ENCODE measurements at places on chromosomes 12 and 14. TPM values are rescaled to one million over a fixed set of nuclear protein-coding genes. Genes with fewer than 3 reads are reported as not detected.

GRCh38 chr12:59472273-59472672 is 123.6 kb upstream of the SLC16A7 start:
- DNase-seq = no peak

DNA sequence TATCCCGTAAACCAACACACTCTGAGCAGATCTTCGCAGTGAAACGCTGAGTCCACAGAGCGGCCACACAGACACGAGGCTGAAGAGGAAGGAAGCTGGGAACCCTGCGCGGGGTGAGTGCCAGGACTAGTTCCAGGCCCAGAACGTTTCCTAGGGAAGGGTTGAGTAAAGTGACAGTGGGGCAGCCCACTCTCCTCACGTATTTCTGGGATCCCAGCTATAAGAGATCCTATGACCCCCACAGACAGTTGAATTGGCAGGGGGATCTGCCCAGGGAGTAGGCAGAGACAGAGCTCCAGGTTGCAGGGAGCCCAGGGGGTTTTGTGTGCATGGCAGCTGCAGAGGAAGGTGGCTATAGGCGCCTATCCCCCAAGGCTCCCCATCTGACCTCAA is 51.1 kb downstream of the GTF2A1 start:
- DNase-seq = no peak

DNA sequence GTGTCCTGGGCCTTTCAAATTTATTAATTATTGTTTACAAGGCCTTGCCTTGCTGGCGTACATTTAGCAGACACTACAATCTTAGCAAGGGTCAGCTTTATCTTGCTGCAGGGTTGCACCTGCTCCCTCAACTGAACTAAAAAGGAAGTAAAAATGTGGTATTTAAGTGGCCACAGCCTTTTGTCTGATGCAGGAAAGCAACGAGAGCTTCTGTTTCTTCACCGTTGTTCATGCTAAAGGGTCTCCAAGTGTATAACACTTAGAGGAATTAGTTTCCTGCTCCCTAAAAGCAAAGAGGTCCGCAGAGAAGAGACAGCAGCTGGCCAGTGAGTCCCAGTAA is 62.8 kb upstream of the EGLN3 start:
- no peak for DNase-seq

DNA sequence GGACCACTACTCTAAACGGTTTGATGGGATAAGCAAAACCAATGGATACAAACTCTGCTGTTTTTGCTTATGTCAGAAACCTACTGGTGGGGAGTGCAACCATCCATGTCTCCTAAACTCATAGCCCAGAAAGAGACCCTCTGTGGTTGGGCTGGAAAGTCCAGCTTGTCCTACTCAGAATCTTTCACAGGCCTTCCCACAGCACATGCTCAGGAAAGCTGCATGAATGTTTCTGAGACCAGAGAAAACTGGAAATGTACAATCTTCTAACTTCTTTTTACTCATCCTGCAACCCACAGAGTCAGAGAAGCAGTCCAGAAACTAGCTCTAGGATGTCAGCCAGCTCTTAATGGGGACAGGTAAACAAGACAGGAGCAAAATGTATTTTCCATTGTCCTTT is 73.3 kb downstream of the ANO2 start:
- no peak for DNase-seq

- DNase-seq = no peak
Observed at GRCh38 chr14:68284333-68284732, 464.8 kb downstream of the RAD51B start.

DNA sequence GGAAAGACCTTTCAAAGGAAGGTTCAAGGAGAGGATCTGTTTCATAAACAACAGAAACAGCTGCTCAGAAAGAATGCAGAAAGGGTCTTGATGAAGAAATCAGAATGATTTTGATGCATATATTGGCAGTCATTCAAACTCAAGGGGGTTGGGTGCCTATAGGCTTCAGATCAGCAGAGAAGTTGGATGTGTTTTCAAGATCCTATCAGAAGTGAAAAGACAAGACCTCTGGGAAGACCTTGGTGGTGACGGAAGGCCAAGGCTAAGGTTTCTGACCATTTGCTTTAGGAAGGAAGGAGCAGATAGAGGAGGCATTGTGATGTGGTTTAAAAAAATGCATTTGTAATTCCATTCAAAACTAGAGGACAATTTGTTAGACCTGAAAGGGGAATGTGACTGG is 15.2 kb upstream of the PTPRB start:
- no peak for DNase-seq

- no peak for DNase-seq
Observed at GRCh38 chr12:2214411-2214810, 161.6 kb downstream of the CACNA1C start.

DNA sequence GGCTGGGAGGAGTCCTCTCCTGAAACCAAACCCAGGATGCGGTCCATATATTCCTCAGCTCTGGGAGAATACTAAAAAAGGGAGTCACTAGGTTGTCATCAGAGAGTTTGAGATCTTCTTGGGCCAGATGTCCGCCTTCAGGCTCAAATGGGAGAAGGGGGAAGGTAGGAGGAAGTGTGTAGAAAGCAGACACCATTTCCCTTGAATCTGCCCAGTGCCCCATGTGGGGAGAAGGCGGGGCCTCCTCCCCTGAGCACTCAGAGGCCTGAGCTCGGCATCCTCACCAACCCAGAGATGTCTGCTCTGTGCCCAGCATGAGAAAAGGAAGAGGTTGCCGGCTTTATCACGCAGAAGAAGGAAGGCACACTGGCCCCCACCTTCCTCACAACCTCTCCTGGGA is 37.3 kb downstream of the LTBP2 start:
- no peak for DNase-seq

DNA sequence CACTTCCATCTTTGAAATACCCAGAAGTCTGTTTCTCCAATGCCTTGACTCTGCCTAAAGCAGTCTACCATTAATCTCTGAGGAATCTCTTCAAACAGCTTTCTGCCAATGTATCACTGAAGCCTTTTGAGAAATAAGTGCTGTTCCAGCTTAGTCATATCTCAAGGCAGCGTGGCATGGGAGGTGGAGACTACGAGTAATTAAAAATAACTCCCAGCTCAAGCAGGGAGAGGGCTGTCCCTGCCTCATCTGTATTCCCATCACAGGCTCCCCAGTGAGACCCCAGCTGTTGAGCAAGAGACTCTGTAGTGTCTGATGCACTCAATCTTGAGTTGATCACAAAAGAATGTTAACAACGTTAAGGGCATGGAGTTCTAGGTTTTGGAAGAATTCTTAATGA is 700.6 kb downstream of the DIO2 start:
- no peak for DNase-seq

DNA sequence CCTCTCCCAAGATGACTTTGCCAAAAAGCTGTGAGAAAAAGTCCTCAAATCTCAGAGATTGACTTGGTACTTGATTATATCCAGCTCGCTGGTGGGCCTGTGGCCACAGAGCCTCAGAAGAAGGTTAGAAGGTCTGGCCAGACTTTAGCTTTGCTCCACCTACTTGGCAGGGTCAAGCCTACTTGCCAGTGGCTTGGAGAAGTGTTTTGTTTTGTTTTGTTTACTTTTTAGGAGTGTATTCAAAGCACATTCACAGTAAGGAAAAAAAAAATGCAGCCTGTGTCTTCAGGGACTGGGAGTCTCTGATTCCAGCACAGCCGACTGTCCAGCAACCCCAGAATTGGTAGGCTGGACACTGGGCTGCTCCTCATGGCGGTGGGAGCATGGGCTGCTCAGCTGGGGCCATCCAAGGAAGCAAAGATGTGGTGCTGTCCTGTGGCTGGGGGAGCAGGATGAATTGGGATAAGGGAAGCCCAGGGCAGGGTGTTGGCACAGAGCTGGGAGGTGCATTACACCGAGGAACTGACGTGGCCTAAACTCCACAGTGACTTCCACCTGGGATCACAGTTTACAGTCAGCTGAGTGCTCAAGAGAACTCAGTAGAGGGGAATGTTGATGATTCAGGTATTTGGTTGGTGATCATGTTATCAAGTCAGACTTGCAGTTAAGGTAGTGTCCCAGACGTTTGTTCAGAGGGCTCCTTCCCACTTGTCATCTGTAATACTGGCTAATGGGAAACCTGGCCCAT is 73.5 kb downstream of the PPP2R5C start:
- no peak for DNase-seq

DNA sequence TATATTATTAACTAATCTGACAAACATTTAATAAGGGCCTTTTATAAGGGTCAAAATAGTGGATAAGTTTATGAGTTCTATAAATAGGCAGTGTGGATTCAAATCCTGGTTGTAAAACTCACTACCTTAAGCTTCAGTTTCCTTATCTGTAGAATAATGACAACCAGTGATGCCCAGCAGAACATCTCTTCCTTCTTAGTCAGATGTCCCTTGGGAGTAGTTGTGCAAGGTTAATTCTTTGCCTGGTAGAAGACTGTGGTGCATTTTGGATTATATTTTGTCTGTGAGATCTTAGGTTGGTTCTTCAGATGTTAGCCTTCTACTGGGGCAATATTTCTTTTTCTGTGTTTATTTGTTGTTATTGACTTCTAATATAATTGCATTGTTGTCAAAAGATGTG is 59.5 kb downstream of the ARID2 start:
- DNase-seq = no peak

DNA sequence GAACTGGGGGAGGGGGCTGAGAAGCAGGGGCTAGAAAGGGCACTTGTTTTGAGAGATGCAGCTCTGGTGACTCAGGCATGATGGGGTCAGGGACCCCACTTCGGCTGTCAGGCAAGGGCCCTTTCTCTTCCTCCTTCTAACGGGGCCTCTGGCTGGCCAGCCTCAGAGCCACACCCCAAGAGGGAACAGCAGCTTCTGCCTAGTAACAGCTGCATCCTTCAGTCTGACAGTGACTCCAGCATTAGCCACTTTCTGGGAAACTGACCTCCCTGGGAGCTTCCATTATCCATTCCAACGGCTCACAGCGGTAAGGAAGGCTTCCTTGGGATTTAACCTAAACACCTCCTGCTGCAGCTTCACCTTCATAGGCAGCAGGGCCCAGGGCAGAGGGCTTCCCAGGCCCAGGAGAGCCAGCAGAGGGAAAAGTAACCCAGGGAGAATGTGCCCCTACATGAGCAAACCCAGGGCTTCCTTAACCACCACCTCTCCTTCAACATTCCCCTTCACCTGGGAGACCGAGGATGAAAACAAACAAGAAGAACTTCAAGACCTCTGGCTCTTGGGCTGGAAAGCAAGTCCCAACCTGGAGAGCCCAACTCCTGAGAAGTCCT is 2.7 kb downstream of the NCKAP5L start:
- no peak for DNase-seq

DNA sequence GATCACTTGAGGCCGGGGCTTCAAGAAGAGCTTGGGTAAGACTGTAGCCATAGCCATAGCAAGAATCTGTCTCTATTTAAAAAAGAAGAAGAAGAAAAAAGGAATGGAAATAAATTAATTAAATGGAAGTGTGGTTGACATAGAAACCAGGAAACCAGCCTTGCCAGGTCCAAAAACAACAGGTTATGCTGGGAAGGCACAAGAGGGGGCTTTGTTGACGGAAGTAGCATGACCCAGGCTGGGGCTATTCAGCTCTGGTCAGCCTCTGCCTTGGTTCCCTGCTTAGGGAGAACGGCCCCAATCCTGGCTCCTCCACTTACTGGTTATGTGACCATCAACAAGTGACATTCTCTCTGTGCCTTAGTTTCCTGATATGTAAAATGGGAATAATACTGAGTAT is 14.4 kb upstream of the GPR68 start:
- no peak for DNase-seq

GRCh38 chr12:80858356-80858755 is 79.4 kb downstream of the LIN7A start:
- no peak for DNase-seq

GRCh38 chr12:42834062-42834461 is 244.5 kb upstream of the PRICKLE1 start:
- DNase-seq = no peak

GRCh38 chr12:70560671-70561070 is 76.6 kb downstream of the PTPRB start:
- DNase-seq = no peak

DNA sequence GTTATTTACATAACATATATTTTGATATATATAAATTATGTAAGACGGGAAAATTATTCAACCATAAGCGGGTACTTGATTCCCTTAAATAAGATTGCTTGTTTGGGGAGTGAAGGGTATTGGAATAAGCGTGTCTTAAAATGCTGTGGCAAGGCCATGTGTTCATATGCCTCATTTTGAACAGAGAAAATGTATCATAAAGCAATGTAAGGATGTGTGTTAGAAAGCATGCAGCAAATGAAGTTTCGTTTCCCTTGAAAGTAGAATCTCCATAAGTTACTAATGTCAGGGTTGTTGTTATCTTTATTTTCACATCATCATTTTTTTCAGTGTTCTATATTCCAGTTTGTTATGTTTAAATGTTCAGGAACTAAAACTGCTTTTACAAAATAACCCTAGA is 465.6 kb downstream of the FOXG1 start:
- DNase-seq = no peak

DNA sequence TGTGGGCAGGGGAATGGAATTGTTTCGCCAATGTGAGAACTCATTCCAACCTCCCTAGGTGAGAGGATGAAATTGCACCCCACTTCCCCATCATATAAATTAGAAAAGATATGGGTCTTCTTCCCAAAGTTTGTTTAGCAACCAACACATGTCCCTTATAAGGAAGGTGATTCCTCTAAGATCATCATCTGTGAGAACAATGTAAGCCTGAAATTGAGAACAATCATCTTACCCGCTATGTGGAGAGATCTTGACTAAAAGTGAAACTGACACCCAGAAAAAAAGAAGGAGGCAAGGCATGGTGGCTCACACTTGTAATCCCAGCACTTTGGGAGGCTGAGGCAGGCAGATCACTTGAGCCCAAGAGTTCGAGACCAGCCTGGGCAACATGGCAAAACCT is 173.2 kb upstream of the HMGA2 start:
- no peak for DNase-seq

DNA sequence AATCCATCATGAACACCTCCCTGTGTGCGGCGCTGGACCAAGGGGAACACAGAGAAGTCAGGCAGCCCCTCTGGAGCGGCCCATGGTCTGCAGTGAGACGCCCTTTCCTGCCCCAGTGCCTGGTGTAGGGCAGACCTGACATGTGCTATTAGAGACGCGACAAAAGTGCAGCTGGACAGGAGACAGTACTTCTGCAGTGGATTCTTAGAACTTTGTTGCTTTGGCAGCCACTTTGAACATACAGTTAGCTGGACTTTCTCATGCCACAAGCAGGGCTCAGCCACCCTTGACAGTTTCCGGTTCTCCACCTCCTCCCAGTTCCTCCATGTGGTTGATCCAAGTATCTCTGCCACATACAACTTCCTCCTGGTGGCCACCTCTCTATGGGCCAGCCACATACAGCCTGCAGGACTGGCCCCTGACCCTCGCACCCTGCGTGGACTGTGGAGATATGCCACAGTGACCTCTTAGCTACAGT is 45.9 kb downstream of the LGMN start:
- no peak for DNase-seq

The SYCP3 gene
- not detected for total RNA-seq

The KCNA5 gene
- total RNA-seq = not detected

The ARMH4 gene
- total RNA-seq = 36.2 TPM

The GRIN2B gene
- total RNA-seq = 1.0 TPM

The PPP1R36 gene
- 0.33 TPM for total RNA-seq

The TAPBPL gene
- 1.2 TPM for total RNA-seq

The PLEKHH1 gene
- 35.7 TPM for total RNA-seq

The CDKL1 gene
- 6.1 TPM for total RNA-seq

The NOS1 gene
- total RNA-seq = 0.07 TPM

The COCH gene
- total RNA-seq = 16.8 TPM

The PAH gene
- total RNA-seq = not detected

The MYH6 gene
- not detected for total RNA-seq

The DDIT3 gene
- total RNA-seq = 14.1 TPM

The ADAM20 gene
- 0.23 TPM for total RNA-seq
